Breast epithelium (tissue), 4 donors: ENCODE measurements at places on chromosomes 12 and 14.

- H3K36me3 ChIP-seq: no peaks in the 10 kb centered on the region
- H3K27ac ChIP-seq: no peak overlapping the region
- peak overlapping the region; percentile 49 for H3K4me3 ChIP-seq
- no peak for DNase-seq
- no peaks in the 10 kb centered on the region for H3K4me1 ChIP-seq
Measured at GRCh38 chr14:57866199-57866705, 360 bp upstream of the SLC35F4 start.

DNA sequence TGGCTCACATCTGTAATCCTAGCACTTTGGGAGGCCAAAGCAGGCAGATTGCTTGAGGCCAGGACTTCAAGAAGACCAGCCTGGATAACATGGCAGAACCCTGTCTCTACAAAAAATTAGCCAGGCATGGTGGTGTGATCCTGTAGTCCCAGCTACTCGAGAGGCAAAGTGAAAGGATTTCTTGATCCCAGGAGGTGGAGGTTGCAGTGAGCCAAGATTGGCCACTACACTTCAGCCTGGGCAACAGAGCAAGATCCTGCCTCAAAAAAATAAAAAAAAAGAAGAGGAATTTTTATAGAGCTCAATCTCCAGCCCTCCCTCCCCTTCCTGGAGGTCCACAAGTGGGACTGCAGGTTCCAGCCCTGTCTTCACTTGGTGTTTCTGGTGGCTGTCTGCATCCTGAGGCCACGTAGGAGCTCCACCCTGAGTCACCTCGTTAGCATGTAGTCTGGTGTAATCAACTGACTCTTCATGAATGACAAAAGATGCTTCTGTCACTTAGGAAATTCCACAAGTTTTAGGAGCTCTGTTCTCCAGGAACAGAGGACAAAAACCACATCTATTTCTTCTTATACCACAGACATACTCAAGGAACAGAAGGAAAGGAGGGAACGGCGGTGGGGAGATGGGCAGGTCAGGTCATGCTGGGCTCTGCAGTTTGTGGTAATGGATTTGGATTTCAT, 16.2 kb downstream of the CCDC62 start:
- H3K4me1 ChIP-seq: no peaks in the 10 kb centered on the region
- H3K4me3 ChIP-seq: no peak overlapping the region
- no peaks in the 10 kb centered on the region for H3K27me3 ChIP-seq
- no peaks in the 10 kb centered on the region for H3K36me3 ChIP-seq
- no peak overlapping the region for H3K27ac ChIP-seq

DNA sequence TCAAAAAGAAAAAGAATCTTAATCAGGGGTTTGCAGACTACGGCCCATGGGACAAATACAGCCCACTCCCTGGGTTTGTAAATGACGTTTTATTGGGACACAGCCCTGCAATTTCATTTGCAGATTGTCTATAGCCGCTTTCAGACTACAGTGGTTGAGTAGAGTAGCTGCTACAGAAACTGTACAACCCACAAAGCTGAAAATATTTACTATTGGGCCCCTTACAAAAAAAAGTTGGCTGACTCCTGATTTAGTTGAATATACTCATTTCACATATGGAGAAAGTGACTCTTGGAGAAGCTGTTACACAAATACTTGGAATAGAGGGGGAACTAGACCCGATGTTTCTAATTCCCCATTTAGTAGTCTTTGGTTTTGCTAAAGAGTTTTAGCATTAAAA, 162.5 kb upstream of the NOS1 start:
- no peaks in the 10 kb centered on the region for H3K27me3 ChIP-seq
- no peak overlapping the region for H3K27ac ChIP-seq
- no peak overlapping the region for H3K4me3 ChIP-seq
- H3K36me3 ChIP-seq: no peaks in the 10 kb centered on the region

DNA sequence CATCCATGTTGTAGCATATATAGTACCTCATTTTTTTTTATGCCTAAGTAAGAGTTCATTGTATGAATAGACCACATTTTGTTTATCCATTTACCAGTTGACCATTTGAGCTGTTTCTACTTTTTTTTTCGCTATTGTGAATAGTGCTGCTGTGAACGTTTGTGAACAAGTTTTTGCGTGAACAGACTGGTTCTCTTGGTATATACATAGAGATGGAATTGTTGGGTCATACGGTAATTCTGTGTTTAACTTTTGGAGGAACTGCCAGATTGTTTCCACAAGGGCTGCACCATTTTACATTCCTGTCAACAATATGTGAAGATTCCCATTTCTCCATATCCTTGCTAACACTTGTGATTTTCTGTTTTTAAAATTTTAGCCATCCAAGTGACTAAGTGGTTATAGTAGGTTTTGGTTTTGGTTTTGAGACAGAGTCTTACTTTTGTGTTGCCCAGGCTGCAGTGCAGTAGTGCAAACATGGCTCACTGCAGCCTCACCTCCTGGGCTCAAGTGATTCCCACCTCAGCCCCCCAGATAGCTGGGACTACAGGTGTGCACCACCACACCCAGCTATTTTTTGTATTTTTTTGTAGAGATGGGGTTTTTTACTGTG, 68.3 kb upstream of the AMN start:
- H3K36me3 ChIP-seq: no peaks in the 10 kb centered on the region
- H3K27ac ChIP-seq: no peak overlapping the region
- H3K27me3 ChIP-seq: no peaks in the 10 kb centered on the region
- no peak overlapping the region for H3K4me3 ChIP-seq
- DNase-seq: no peak

DNA sequence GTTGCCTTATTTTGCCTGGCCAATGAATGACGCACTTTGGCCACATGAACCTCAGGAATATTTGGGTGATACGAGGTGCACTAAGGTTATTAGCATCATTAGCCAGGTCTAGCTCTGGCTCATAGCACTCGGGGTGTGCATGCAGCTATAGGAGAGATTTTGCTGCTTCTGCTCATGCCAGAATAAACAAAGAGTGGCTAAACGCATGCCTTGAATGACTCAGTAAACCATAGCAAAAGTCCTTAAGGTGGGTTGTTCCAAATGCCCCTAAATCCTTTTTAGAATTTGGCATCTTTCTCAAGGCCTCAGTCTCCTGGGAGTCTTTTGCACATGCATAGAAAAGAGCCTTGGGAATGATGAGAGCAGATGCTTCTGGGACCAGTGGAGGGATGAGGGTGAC, 343.7 kb upstream of the FKBP4 start:
- no peak overlapping the region for H3K27ac ChIP-seq
- H3K27me3 ChIP-seq: no peaks in the 10 kb centered on the region
- no peak overlapping the region for H3K4me3 ChIP-seq
- DNase-seq: no peak

GRCh38 chr14:39554576-39554975, 122.3 kb upstream of the FBXO33 start:
- H3K27me3 ChIP-seq: no peaks in the 10 kb centered on the region
- no peak for DNase-seq
- H3K36me3 ChIP-seq: no peaks in the 10 kb centered on the region
- H3K4me1 ChIP-seq: no peaks in the 10 kb centered on the region
- H3K4me3 ChIP-seq: no peak overlapping the region

DNA sequence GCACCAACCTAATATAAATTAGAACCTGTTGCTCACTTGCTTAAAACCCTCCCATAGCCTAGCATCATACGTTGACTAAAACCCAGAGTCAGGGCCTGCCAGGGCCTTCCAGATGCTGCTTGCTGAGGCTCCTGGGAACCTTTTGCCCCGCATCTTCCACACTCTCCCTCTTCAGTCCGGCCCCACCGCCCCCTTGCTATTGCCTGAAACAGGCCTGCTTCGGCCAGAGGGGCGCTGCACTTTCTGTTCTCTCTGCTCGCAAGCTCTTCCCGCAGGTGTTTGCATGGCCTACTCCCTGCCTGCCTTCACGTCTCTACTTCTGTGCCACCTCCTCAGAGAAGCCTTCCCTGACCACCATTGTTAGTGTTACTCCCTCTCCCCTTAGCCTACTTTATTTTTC, 13.7 kb upstream of the TCTN2 start:
- no peaks in the 10 kb centered on the region for H3K36me3 ChIP-seq
- H3K4me1 ChIP-seq: no peaks in the 10 kb centered on the region
- no peaks in the 10 kb centered on the region for H3K27me3 ChIP-seq

DNA sequence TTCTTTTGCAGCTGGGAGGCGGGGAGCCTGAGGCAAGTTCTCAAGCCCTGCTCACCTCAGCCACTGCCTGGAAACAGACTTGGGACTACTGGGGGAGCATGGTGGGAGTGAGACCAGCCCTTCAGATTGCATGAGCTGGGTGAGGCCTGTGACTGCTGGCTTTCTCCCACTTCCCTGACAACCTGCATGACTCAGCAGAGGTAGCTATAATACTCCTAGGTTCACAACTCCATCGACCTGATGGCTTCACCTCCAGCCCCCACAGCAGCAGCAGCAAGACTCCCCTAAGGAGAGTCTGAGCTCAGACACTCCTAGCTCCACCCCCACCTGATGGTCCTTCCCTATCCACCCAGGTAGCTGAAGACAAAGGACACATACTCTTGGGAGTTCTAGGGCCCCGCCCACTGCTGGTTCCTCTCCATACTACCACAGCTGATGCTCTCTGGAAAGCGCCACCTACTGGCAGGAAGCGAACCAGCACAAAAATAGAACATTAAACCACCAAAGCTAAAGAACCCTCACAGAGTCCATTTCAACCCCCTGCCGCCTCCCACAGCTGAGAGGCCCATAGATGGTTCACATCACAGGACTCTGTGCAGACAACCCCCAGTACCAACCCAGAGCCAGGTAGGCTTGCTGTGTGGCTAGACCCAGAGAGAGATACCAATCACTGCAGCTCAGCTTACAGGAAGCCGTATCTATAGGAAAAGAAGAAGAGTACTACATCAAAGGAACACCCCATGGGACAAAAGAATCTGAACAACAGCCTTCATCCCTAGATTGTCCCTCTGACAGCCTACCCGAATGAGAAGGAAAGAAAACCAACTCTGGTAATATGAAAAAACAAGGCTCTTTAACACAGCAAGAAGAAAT, 68.7 kb downstream of the RPAP3 start:
- DNase-seq: no peak
- no peaks in the 10 kb centered on the region for H3K27me3 ChIP-seq
- H3K4me3 ChIP-seq: no peak overlapping the region
- H3K4me1 ChIP-seq: no peaks in the 10 kb centered on the region
- no peak overlapping the region for H3K27ac ChIP-seq

DNA sequence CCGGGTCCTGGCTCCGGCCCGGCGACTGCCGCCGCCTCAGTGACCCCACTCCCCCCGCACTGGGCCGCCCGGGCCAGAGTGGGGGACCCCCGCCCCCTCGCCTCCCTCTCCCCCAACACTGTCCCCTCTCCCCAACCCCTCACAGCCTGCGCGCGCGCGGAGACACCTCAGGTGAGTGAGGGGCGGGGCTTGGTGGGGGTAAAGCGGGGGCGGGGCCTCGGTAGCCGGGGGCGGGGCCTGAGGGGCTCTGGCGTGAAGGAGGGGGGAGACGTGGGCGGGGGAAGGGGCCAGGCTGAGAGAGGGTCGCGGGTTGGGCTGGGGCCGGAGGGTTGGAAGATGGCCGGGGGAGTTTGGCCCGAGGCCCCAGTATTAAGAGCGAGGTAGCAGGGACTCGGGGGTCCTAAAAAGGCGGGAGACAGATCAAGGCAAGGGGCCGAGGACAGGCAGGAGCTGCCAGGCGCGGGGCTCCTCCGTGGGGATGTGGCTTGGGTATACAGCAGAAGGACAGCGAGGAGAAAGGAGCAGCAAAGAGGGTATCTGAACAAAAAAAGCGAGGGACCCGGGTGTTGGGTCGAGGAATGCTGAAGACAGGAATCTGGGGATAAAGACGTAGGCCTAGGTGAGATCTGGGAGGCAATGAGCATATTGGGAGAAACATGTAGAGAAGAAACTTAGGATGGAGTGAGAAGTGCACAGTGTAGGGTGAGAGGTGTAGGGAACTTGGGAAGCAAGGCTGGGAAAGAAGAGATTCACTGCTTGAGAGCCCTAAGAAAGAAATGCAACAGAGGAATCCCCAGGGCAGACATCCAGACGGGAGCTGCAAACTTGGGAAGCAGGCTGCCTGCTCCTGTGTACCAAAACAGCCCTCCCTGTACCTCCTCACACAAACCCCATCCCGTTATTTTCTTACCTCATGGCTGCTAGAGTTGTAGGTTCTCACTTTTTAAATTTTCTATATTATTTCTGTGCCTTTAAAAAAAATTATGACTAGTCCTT, 10.8 kb downstream of the SUOX start:
- H3K4me1 ChIP-seq: no peaks in the 10 kb centered on the region
- no peaks in the 10 kb centered on the region for H3K27me3 ChIP-seq
- H3K4me3 ChIP-seq: peak overlapping the region; percentile 98
- H3K36me3 ChIP-seq: no peaks in the 10 kb centered on the region

DNA sequence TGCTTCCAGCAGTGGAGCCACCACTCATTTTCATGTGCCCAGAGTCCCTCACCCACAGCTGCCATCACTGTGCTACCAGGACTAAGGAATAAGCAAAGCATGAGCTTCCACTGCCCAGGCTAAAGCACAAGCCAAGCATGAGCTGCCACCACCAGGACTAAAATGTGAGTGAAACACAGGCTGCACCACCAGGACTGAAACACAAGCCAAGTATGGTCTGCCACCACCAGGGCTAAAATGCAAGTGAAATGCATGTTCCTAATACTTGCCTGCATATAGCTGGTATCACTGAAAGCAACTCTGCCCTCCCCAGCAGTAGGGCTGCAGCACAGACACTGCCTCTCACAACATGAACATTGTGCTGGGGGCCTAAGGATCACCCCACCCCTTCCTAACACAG, 30.0 kb downstream of the CEP83 start:
- no peaks in the 10 kb centered on the region for H3K27me3 ChIP-seq
- no peak overlapping the region for H3K4me3 ChIP-seq
- H3K4me1 ChIP-seq: no peaks in the 10 kb centered on the region
- no peak overlapping the region for H3K27ac ChIP-seq
- DNase-seq: no peak

DNA sequence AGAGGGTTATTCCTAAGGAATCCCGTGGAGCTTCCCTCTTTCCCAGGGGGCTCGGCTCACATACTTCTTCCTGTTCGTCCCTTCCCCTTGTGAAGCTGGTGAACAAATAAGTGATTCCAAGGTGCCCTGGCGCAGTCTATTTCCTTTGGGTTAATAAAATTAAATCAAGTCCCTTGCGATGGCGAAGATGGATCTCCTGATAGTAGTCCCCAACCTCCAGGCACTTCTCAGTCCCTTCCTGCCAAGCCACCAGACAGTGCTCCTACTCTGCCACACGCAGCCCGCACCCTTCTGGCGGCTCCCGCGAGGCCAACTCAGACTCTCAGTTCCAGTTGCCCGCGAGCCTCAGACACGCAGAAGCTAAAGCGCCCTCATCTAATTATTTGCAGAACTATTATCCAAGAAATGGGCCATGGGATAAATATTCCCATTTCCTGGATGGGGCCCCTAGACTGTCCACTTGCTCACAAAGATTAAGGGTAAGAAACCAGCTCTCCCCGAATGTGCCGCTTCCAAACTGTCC, 2.4 kb upstream of the SIX6 start:
- DNase-seq: no peak
- H3K27ac ChIP-seq: no peak overlapping the region
- peaks cover 3% of the 10 kb centered on the region for H3K27me3 ChIP-seq
- H3K4me3 ChIP-seq: no peak overlapping the region
- H3K4me1 ChIP-seq: no peaks in the 10 kb centered on the region
